ENCODE measurements at places on chromosomes 12 and 14.

GRCh38 chr12:7064516-7064915, 4.0 kb downstream of the C1S start:
- DNase-seq = no peak

GRCh38 chr12:98354520-98355035, 160.8 kb upstream of the TMPO start:
- DNase-seq = no peak

DNA sequence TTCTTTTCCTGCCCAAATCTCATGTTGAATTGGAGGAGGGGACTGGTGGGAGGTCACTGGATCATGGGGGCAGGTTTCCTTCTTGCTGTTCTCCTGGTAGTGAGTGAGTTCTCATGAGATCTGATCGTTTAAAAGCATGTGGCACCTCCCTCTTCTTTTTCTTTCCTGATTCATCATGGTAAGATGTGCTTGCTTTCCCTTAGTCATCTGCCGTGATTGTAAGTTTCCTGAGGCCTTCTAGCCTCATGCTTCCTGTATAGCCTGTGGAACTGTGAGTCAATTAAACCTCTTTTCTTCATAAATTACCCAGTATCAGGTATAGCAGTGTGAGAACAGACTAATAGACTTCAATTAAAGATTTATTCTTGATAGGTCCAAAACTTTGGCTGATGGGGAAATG, 83.5 kb downstream of the CAND1 start:
- no peak for DNase-seq

- no peak for DNase-seq
Measured at GRCh38 chr14:56687123-56687522, 107.5 kb downstream of the TMEM260 start.

DNA sequence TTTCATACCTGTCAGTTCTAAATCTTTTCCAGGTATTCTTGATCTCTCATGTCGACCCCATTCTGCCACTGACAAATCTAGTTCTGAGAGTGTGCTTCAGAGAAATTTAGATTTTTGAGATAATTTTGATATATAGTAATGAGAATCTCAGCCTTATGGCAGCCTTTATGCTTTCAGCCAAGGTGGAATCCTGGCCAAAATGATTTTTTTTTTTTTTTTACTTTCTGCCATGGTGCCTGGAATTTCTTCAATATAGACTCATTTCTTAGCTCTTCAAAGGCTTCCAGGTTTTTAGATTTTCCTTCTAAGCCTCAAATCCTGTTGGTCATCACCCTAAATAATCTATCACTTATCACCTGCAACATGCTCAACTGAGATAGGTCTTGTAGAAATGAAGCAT, 926.6 kb downstream of the NRXN3 start:
- DNase-seq = no peak

GRCh38 chr12:85092814-85093370, 56.7 kb downstream of the LRRIQ1 start:
- no peak for DNase-seq

GRCh38 chr12:88313554-88313953, 171.4 kb downstream of the TMTC3 start:
- no peak for DNase-seq

- DNase-seq = peak; percentile 38
Measured at GRCh38 chr12:32261638-32262037, 137.7 kb upstream of the FGD4 start.

DNA sequence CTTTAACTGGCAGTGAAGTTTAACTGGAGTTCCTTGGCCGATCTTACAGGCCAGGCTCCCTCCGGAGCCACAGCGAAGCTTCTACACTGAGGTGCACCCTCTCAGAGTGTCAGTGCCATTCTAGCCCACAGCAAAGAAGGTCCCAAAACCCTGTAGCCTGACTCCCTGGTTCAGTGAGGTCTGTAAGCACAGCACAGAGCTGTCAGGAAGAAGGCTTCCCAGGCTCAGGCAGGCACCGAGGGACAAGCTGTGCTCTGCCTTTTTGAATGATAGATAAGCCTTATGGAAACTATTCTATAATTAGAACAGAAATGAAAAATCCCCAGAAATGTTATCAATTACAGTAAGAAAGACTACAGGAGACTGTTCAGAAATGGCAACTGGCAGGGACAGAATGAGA, 40.2 kb downstream of the MOK start:
- no peak for DNase-seq

DNA sequence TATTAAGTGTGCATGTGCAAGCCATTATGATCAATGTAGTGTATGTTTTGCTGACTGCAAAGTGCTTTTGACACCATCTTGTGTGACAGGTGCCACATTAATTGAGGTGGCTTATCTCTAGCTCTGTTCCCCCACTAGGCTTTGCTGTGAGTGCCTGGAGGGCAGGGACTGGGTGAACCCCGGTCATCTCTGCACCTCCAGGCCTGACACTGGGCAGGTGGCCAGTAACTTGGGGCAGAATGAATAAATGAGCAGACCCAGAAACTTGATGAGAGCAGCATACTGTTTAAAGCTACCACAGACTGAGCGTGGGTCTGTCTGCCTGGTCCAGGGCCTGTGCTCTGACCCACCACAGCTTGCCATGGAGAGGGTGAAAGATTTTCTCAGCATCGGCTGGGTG, 151.6 kb downstream of the CALM1 start:
- DNase-seq = no peak

GRCh38 chr12:65881965-65882413, 57.7 kb downstream of the HMGA2 start:
- no peak for DNase-seq

- no peak for DNase-seq
Measured at GRCh38 chr12:111349101-111349747, 19.7 kb downstream of the PHETA1 start.

GRCh38 chr12:107145397-107145796, 52.0 kb upstream of the CRY1 start:
- peak; percentile 50 for DNase-seq

DNA sequence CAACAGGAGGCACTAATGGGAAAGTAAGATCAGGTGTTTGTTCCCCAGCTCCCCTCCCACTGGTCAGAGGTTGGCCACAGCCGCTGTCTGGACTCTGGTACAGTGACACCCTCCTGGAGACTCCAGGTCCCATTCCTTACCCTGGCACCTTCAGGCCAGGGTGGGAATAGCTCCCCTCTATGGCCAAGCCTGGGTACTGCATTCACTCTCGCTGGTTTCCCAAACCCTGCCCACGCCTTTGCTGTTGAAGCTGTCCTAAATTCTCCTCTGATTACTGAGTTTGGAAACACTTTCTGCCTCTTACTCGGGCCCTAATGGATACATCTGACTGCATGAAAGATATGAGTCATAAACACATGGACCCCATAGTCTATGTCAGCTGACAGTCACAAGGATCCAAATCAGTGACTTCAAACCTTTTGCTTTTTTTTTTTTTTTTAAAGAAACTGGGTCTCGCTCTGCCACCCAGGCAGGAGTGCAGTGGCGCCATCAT, 17.9 kb downstream of the HRK start:
- peak; percentile 41 for DNase-seq

- no peak for DNase-seq
Measured at GRCh38 chr14:24576182-24576581, at the start of gene CTSG. CTSG (minus strand) TSS chr14:24576250; CDS start chr14:24576223, 27 bp downstream.

- no peak for DNase-seq
Measured at GRCh38 chr14:68951800-68952530, 27.1 kb downstream of the ACTN1 start.

DNA sequence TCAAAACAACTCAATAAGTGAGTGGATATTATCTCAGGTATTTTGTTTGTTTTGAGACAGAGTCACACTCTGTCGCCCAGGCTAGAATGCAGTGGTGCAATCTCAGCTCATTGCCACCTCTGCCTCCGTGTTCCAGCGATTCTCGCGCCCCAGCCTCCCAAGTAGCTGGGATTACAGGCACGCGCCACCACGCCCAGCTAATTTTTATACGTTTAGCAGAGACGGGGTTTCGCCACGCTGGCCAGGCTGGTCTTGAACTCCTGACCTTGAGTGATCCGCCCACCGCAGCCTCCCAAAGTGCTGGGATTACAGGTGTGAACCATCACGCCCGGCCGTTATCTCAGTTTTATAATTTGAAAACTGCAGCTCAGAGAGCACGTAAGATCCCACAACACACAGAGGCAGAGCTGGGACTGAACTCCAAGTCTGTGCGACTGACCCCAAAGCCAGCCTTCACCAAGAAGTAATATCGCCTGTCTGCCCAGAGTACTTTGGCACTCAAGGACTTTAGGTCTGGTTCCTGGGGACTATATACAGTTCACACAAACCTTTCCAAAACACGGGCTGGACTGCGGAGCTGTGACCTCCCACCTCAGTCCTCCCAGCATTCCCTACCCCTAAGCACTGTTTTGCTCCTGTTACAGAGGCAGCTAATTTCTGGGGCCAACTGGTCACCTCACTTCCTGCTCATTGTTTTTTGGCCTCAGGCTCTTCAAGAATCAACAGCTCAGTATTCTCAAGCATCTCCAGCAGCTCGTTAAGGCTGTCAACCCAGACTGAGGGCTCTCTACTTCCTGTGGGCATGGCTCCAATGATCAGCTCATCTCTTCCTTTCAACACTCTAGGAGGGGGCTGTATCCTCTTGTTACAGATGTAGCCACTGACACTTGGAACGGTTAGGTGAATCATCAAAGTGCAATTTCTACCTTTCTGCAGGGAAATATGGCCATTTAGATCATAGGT, 22.5 kb downstream of the TESC start:
- DNase-seq = no peak
